A549 treated with Hydrocortisone at 1 μM for 4 hours (cell line): ENCODE measurements at places on chromosomes 6 and 20. TPM values are rescaled to one million over a fixed set of nuclear protein-coding genes. Genes with fewer than 3 reads are reported as not detected.

SNPH gene
- total RNA-seq = 3.9 to 4.8 TPM (median 4.1 TPM) in 5 replicates

BNIP5 gene
- 0.02 to 0.05 TPM (median 0.03 TPM) in 4 of 5 replicates, not detected in the other for total RNA-seq

DEFB110 gene
- total RNA-seq = not detected in 5 replicates

PGBD1 gene
- total RNA-seq = 4.5 to 5.7 TPM (median 5.1 TPM) in 5 replicates

LY6G6F gene
- not detected in 5 replicates for total RNA-seq

COL21A1 gene
- 0.55 to 2.3 TPM (median 0.77 TPM) in 5 replicates for total RNA-seq

BMP2 gene
- total RNA-seq = 0.30 to 0.43 TPM (median 0.32 TPM) in 5 replicates

LY6G6D gene
- total RNA-seq = not detected in 5 replicates

F13A1 gene
- total RNA-seq = not detected in 5 replicates

DEF6 gene
- 0.07 to 0.26 TPM (median 0.09 TPM) in 3 of 5 replicates, not detected in the others for total RNA-seq

RTF2 gene
- total RNA-seq = 79.2 to 101 TPM (median 93.7 TPM) in 5 replicates

OR2H1 gene
- not detected in 5 replicates for total RNA-seq

FOXC1 gene
- 4.7 to 6.8 TPM (median 6.4 TPM) in 5 replicates for total RNA-seq

ZC2HC1B gene
- total RNA-seq = not detected in 5 replicates

NFATC2 gene
- 6.7 to 8.6 TPM (median 8.2 TPM) in 5 replicates for total RNA-seq

PTCRA gene
- total RNA-seq = not detected in 5 replicates

KCNK15 gene
- 0.31 to 0.72 TPM (median 0.53 TPM) in 5 replicates for total RNA-seq

PRELID3B gene
- total RNA-seq = 53.6 to 74.2 TPM (median 62.1 TPM) in 5 replicates

ALDH8A1 gene
- total RNA-seq = 0.06 to 0.22 TPM (median 0.10 TPM) in 5 replicates

CLIC5 gene
- total RNA-seq = not detected in 5 replicates

TAF11 gene
- 17.8 to 21.5 TPM (median 20.1 TPM) in 5 replicates for total RNA-seq

EYS gene
- total RNA-seq = 0.02 to 0.25 TPM (median 0.08 TPM) in 3 of 5 replicates, not detected in the others

RIOK1 gene
- total RNA-seq = 11.1 to 15.1 TPM (median 11.4 TPM) in 5 replicates

C20orf96 gene
- total RNA-seq = 10.8 to 12.6 TPM (median 11.2 TPM) in 5 replicates

PHACTR3 gene
- total RNA-seq = 0.08 to 0.54 TPM (median 0.31 TPM) in 5 replicates

RAB32 gene
- 32.5 to 46.2 TPM (median 42.2 TPM) in 5 replicates for total RNA-seq

OOEP gene
- total RNA-seq = not detected in 5 replicates

FAM162B gene
- not detected in 5 replicates for total RNA-seq

MTO1 gene
- total RNA-seq = 8.4 to 11.6 TPM (median 10.2 TPM) in 5 replicates

BHLHE23 gene
- not detected in 5 replicates for total RNA-seq

LRRN4 gene
- total RNA-seq = 0.07 TPM in 1 of 5 replicates, not detected in the others

CST5 gene
- not detected in 5 replicates for total RNA-seq

GZF1 gene
- total RNA-seq = 9.2 to 12.6 TPM (median 11.3 TPM) in 5 replicates

PAX1 gene
- total RNA-seq = not detected in 5 replicates

VGLL2 gene
- not detected in 5 replicates for total RNA-seq

PRSS16 gene
- 3.0 to 3.4 TPM (median 3.0 TPM) in 5 replicates for total RNA-seq

NT5DC1 gene
- total RNA-seq = 23.1 to 29.3 TPM (median 28.6 TPM) in 5 replicates

CD93 gene
- not detected in 5 replicates for total RNA-seq

PTPN1 gene
- total RNA-seq = 49.0 to 62.8 TPM (median 52.8 TPM) in 5 replicates

RRAGD gene
- total RNA-seq = 3.5 to 4.8 TPM (median 4.6 TPM) in 5 replicates

SHLD1 gene
- total RNA-seq = 6.2 to 8.3 TPM (median 6.8 TPM) in 5 replicates

SLC24A3 gene
- 0.03 to 0.05 TPM (median 0.03 TPM) in 3 of 5 replicates, not detected in the others for total RNA-seq

OPRL1 gene
- total RNA-seq = 1.0 to 1.7 TPM (median 1.2 TPM) in 5 replicates

HCRTR2 gene
- not detected in 5 replicates for total RNA-seq

LRRC73 gene
- 0.71 to 1.4 TPM (median 1.1 TPM) in 5 replicates for total RNA-seq

CDH4 gene
- total RNA-seq = 5.8 to 9.4 TPM (median 7.9 TPM) in 5 replicates

CYP39A1 gene
- total RNA-seq = 0.05 TPM in 1 of 5 replicates, not detected in the others

E2F1 gene
- 22.3 to 29.6 TPM (median 27.4 TPM) in 5 replicates for total RNA-seq

NOX3 gene
- not detected in 5 replicates for total RNA-seq

SPAG4 gene
- 4.8 to 5.8 TPM (median 5.3 TPM) in 5 replicates for total RNA-seq
